HL-60 (cell line): ENCODE measurements at places on chromosomes 6 and 20.

- DNase-seq = no peak
Measured at GRCh38 chr6:21603082-21603952, 9.8 kb downstream of the SOX4 start.

GRCh38 chr6:4510317-4510716 is 265.9 kb upstream of the CDYL start:
- no peak for DNase-seq

DNA sequence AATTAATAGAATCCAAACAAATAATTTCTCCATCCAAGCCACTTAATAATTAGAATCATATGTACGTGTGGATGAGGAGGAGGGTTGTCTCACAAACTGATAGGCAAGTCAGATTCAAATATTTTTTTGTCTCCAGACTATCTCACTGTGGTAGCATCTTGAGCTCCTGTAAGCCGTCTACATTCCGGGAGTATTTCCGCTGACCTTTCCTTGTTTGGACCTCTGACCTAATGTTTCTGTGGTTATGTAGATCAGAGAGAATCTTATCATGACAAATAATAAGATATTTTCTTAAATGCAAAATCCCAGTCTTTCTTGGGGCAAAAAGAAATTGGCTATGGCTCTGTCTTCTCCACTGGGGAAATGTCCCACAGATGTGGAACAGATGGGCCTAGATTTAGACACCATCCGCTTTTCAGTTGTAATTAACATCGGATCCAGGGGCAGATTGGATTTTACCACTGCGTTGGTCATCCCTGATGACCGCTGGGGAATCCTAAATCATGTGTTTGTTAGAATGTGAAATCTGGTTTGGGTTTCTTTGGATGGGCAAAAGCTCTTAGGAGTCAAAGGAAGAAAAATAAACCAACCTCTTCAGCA is 197.1 kb upstream of the RIN2 start:
- DNase-seq = no peak

DNA sequence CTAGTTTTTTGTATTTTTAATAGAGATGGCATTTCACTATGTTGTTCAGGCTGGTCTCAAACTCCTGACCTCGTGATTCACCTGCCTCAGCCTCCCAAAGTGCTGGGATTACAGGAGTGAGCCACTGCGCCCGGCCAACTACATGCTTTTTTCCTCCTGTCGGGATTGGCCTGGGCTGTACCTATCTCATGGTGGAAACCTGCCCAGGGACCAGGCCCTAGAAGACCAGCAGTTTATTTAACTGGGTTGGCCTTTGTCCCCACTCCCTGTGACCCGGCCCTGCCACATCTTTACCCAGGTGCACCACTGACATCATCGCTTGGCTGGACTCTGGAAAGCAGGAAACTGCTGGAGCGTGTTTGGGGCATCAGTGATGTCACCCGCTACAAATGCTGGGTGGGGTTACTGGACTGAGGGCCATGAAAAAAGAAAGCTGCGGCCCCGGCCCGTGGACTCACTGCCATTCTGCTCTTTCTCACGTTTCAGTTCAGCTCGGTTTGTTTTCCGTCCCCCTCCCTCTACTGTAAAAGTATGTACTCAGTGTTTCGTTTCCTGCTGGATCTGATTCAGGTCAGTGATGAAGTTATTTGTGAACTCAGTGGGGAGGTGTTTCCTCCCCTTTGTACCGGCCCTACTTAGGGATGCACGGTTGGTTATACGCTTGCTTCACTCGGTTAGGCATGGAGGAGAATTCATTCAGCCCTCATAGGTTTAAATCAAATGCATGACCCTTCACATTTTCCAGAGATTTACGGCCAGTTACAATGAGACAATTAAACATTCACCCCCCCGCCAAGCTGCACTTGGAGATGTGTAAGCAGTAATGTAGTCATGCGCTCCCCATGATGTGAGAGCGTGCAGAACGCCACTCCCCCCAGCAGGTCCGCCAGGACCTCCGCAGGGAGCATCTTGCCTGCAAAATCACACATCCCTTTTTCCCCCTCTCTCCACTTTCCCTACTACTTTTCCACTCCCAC is 179.3 kb downstream of the MTHFD1L start:
- DNase-seq = no peak

DNA sequence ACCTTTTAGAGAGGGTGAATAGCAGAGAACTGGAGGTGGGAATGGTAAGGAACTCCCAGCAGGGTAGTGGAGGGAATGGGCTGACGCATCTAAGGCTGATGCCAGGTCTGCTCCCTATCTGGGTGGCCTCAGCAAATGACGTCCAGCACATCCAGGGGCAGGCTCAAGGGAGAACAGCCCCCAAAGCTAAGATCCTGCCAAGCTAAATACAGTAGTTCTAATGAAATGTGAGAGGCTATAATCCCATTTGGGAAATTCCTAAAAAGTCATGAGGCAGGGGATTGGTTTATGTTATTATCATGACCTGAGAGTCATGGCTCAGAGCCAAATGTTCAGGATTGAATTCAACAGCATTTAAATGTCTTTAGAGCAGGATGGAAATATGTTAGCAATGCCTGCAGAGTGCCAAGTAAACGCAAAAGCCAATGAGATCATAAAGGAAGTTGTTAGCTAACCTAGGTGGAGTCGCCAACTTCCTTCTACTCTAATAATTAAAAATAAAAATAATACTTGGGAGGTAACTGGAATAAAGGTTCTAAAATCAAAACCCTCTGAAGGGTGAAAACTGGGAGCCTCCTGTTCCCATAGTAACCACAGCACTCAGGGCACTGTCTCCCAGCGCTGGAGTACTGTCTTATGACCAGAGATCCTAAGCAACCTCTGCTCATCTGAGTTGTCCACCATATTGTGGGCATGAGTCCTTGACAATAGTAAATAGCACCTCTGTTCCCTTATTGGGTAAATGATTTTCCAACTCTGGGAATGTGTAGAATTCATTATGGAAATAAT is 34.8 kb downstream of the IYD start:
- no peak for DNase-seq

DNA sequence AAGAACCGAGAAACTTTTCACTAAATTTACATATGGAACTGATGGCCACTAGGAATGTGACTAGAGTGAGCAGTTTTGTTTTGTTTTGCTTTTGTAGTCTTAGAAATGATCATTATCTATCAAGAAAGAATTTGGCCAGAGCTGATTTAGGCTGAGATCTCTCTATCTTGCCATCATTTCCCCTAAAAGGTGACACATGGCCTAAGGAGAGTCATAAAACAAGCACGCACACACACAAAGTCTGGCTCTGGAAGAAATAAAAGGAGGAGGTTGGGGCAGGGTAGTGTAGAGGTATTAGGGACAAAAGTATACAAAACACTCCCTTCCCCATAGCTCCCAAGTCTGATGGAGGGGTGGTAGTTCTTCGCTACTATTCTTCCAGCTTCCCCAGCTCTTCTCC is 56.4 kb downstream of the RIPOR2 start:
- DNase-seq = no peak

DNA sequence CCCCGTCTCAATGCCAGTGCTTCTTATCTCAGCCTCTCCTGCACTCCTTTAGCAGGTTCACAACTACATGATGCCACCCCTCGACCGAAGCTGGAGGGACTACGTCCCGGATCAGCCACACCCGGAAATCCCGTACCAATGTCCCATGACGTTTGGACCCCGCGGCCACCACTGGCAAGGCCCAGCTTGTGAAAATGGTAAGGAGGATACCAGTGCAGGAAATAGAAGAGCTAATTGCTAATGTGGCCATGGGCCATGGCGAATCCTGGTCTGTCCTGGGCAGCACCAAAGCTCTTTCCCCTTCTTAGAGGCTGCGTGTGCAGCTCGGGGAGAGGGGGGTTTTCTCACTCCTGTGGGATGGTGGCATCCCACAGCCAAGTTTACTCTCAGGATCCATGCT is 5.5 kb downstream of the IRF4 start:
- no peak for DNase-seq

GRCh38 chr6:21836277-21836676 is 242.7 kb downstream of the SOX4 start:
- no peak for DNase-seq

DNA sequence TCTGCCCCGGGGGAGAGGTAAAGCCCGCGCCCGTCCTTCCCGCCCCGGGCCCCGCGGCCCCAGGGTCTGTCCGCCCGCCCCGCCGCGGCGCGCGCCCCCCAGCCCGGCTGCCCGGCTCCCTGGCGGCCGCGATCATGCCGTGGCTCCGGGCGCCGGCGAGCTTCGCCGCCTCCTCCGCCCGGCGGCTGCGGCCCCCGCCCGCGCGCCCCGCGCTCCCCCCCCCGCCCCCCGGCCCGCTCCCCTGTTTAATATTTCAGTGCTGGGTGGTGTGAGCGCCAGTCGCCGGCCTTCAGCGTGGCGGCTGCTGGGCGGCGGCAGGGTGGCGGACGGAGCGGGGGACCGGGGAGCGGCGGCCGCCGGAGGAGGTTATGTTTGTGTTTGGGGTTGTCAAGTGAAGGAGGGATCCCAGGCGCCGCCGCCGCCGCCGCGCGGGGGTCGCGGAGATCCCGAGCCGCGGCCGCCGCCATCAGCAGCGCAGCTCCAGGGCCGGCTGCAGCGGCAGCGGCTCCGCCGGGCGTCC is at the start of gene HIVEP1:
Gene HIVEP1 (plus strand): TSS at position 275 of the 520 bp plus-strand sequence. CDS start 3,317 bp downstream, outside the sequence.
- DNase-seq = no peak

DNA sequence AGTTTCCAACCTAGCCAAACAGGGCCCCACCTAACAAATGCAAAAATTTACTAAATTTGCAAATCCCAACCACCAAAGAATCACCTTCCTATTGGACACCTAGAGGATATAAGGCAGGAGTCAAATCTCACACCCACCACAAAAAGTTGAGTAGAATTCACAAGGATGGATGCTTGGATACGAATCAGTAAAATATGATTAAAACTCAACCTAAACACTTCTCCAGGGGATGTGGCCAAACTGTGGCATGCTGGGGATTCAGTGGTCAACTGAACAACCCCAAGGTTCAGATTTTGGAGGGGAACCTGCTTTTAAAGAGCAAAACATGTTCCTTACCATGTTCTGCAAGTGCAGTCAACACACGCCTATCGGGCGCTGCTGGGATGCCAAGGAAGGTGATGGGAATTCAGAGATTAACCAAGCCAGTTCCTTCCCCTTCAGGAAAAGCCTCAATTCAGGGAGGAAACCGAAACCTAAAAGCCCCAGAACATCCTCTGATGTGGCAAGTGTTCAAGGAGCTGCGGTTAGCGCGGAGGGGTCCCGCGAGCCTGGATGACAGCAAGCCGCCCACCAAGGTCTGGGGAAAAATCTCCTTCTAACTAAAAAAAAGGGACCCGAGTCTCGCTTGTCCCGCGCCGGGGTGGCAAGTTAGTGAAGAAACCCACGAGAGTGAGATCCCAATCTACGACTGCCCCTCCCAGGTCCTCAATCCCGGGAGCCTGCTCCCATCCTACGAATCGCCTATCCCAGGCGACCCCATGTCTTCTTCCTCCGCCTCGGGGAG is 902 bp downstream of the SAMHD1 start:
- DNase-seq = peak; percentile 27
